ENCODE measurements at places on chromosomes 12 and 14. TPM values are rescaled to one million over a fixed set of nuclear protein-coding genes. Genes with fewer than 3 reads are reported as not detected.

The ZC2HC1C gene
- total RNA-seq, result 3.2 TPM

The B4GALNT3 gene
- 22.2 TPM for total RNA-seq

The KRT7 gene
- total RNA-seq, result 1,279 TPM

The C12orf54 gene
- 0.64 TPM for total RNA-seq

The XRCC3 gene
- total RNA-seq, result 16.8 TPM

The TMEM132C gene
- 1.1 TPM for total RNA-seq

The SALL2 gene
- 5.5 TPM for total RNA-seq

The SYCP3 gene
- 0.13 TPM for total RNA-seq

The MIPOL1 gene
- total RNA-seq, result 4.1 TPM

The SAV1 gene
- total RNA-seq, result 30.0 TPM

The OR10AD1 gene
- not detected for total RNA-seq

The P3H3 gene
- 15.7 TPM for total RNA-seq

Measured in upper lobe of left lung (tissue), 6 donors.